ENCODE measurements at places on chromosomes 12 and 14.

DNA sequence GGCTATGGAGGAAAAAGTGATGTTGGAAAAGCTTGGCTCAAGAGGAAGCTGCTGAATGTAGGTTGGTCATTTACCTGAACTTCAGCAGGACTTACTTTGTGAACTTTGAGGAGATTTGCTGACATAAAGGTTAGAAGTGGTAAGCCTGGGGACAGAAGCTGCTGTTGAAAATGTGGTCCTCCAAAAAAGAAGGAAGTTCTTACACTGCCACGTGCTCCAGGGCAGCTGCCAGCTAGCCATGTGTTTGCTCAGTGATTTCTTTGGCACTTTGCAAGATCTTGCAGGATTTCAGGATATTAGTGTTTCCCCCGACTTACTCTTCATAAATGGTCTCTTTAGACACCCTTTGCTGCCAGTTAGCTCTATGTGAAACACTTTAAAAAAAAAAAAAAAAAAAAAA is 14.8 kb upstream of the DYRK2 start:
- no peak for DNase-seq

- DNase-seq, result no peak
Measured at GRCh38 chr12:98085046-98085755, 430.2 kb upstream of the TMPO start.

- no peak for DNase-seq
Measured at GRCh38 chr14:73342670-73343069, 105.4 kb downstream of the PAPLN start.

DNA sequence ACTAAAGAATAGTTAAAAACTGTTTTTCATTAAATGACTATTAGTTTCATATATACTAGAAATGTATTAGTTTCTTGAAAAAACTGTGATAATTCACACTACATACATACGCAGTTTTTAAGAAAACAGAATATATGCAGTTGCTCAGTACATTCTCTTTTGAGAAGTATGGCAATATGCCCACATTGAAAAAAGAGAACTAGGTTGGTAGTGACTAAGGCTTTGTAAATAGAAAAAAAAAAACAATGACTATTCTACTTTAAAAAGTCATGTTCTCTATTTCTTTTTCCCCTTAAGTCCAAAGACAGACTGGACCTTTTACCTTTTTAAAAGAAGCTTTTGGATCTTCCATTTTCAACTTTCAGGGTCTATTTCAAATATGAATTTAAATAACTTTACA is 25.0 kb downstream of the SNX6 start:
- no peak for DNase-seq

GRCh38 chr12:108793756-108794441 is 62.6 kb upstream of the CORO1C start:
- no peak for DNase-seq

DNA sequence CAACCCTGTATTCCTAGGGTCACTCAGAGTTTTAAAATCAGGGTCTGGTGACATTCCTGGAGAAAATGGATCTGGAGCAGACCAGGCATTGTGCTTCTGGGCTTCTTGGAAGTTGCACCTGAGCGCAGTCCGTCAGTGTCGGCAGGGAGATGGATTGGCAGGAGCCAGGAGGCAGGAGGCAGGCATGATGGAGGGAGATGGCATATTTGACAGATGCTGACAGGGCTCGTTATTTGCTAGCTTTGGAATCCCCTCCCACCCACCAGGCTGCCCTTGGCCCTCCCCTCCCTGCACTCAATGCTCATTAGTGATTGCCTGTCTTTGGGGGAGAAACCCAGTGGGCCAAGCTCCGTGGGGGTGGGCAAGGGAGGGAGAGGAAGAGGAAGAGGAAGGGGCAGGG is 4.7 kb downstream of the CISTR start:
- no peak for DNase-seq

DNA sequence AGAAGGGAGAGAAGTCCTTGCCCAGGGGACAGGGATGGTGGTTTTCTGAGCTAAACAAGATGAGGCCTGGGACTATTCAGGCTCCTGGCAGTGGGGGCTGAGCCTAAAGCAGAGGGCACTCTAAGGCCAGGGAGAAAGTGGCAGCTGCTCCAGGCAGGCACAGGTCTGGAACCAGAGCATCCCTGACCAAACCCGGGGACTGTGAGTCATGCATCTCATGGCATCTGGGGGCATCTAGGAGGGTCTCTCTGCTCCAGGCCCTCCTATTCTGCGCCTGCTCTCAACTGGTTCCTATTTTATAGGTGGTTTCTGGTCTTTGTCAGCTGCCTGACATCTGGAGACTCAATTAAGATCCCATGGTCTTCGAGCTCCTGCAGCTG is 11.6 kb downstream of the KRT7 start:
- DNase-seq, result no peak

DNA sequence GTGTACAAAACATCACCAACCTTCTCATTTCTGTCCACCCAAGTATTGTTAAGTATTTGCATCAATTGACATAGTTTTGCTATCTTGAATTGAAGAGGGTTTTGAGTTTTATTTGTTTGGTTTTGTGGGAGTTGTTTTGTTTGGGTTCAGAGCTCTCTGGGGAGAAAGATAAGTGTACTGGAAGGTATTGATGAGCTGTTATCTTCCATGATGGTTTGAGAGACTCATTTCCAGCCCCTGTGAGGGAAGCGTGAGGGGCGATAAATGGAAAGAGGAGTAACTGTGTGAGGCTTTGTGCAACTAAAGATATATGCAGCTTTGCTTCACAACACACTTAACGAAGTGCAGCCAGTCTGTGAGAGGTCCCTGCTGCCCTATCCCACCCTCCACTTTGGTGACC is 15.7 kb upstream of the CIPC start:
- no peak for DNase-seq

DNA sequence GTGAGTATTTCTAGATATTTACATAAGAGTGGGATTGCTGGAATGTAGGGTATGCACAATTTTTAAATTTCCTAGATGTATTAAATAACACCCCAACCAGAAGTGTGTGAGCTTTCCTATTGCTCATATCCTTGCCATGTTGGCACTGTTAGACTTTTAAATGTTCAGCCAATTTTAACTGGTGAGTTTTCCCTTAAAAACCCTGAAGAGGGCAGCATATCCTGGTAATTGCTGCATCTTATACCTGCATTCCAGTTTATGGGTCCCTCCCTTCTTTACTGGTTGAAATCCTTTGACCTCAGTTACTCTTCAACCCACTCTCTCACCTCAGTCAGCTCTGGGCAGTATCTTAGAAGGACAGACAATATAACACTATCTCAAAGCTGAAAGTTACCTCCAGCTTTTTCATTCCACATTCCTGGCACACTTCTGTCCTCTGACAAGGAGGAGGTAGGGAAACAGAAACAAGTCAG is 270.6 kb downstream of the PAWR start:
- peak; percentile 87 for DNase-seq

DNA sequence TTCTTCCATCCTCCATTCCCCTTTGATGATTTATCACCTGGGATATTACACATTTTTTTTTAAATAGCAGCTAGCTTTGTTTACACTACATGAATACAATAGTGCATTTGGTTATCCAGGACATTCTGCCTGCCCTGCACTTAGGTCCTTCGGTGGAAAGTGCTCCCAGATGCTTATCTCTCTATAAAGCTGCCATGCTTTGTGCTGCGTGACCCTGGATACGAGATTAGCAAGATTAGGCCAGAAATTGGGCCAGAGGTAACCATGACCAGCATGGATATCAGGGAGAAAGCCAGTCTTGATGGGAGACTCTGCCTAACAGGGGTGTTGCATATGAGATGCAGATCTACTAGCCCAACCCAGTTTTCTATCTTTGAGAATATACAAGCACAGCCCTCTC is 12.1 kb upstream of the KRT83 start:
- DNase-seq, result peak; percentile 45

- DNase-seq, result no peak
Measured at GRCh38 chr12:72270961-72271360, 1.2 kb upstream of the TRHDE start.

DNA sequence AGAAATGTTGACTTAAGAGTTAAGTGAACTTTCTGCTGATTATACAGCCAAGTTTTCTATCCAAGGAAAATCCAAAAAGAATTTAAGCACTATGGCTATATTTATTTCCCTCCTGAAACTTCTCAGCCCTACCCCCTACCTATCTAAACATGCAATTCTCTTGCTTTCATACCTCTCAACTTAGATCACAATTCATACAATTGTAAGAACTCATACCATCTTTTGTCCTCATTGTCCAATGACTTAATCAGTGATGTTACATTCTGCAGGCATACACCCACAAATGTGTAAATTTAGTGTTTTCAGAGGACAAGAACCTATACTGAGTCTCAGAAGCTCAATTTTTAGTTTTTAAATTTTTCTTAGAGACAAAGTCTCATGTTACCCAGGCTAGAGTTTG is 62.1 kb downstream of the ZFC3H1 start:
- DNase-seq, result no peak

DNA sequence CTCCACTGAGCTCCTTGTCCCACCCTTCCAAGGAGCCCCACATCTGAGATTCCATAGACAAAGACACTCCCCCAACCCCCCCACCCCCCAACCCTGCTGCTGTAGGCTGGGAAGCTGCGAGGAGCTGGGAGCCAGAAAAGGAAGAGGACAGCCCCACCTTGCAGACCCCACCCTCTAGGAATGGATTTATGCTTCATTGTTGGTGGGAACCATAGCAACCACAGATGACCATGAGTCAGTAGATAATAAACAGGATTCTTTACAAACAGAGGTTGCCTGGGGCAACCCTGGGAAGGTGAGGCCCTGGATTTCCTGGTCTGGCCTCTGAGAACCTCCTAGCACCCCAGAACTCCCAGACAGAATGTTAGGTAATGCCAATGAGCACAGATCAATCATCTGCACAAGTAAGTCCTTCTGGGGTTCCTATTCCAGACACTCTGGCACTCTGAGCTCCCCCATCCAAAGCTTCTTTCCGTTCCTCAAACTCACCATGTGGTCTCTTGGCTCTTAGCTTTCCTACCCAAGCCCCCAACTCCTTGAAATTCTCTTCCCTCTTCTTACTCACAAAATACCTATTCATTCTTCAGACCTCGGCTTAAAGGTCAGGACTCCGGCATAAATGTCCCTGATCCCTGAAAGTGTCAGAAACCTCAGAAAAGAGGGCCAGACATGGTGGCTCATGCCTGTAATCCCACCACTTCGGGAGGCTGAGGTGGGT is 15.2 kb upstream of the PLEKHG6 start:
- peak; percentile 99 for DNase-seq

DNA sequence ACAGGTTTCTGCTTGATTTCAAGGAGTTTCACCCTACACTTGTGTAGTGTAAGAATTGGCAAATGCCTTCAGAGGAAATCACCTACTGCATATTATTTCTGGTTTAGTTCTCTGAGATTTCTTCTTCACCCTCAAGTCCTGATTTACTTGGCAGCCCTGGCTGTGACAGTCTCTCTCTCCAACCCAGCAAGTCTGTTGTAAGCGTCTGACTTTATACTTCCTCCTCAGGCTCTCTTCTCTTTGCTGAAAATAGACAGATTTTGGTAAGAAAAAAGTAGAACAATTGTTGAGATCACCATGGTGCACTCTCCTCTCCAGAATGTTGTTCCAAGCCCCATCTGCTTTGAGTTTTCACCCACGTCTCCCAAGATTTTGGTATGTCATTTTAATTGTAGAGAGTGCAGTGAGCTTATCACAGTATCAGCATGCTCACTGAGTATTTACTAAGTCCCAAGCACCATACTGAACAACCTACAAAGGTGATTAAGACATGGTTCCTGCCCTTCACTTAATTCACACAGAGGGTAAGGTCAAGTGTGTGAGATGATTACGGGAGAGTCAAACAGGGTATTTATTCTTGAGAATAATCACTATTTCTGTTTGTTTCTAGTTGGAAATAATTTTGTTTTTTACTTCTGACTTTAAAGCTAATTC is 148.7 kb downstream of the MDGA2 start:
- no peak for DNase-seq

GRCh38 chr14:54487771-54488170 is 1.0 kb downstream of the GMFB start:
- DNase-seq, result peak; percentile 34

DNA sequence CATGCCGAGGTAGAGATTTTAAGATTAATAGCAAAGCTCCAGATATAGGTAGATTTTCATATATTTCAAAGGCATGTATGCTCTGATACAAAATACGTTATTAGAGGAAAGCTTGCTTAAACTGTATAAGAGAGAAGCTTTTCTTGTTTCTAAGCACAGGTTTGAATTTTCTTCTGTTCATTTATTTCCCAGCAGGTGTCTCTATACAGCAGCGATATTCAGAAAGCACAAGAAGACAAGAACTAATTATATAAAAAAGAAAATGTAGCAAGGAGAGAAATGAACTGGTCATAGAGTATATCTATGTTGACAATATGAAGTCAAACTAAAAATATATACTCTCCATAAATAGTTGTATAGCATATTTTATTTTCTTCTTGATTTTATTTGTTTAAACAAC is 307.4 kb upstream of the NOVA1 start:
- no peak for DNase-seq

DNA sequence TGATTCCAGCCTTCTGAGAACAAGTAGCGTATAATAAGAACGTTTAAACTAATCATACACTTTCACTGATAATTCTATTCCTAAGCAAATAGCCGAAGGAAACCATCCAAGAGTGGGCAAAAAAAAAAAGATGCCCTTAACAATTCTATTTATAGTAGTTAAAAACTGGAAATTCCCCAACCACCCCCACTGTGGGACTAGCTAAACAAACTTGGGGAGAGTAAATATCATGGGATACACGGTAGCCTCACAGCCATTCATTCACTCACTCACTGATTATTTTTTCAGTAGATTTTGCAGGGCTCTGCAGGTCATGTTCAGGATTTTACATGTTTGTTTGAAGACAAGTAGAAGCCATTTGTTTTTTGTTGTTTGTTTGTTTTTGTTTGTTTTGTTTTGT is 197.0 kb downstream of the ETV6 start:
- DNase-seq, result no peak

- peak; percentile 5 for DNase-seq
Measured at GRCh38 chr14:35044939-35045797, 904 bp upstream of the FAM177A1 start.

GRCh38 chr12:132461526-132461925 is 28.4 kb upstream of the FBRSL1 start:
- DNase-seq, result no peak

DNA sequence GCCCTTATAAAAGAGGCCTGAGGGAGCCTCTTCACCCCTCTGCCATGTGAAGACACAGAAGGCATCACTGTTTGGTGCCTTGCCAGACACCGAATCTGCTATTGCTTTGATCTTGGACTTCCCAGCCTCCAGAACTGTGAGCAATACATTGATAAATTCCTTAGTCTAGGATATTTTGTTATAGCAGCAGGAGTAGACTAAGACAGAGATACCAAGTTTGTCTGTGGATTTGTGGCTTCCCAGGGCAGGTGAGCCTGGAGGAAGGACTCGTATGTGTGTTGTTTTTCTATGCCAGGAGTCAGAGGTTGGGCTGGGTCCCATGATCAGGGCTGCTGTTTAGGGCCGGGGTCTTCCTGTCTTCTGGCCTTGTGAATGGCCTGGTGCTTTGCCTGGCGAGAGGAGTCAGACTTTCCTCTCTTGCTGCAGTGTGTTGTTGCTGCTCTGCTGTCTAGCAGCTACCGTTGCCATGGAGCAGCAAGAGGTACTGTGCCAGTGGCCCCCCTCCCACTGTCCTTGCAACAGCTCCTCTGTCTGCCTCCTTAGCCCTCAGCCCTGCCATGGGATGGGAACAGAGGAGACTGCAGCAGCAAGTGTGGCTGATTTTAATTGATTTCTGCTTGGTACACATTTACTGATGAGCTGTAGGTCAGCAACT is 111.2 kb downstream of the CHST11 start:
- DNase-seq, result no peak

GRCh38 chr14:98069712-98070171 is 1202.3 kb downstream of the BCL11B start:
- no peak for DNase-seq

All from HT-29 (cell line).